ENCODE measurements at places on chromosomes 11 and 22.

DNA sequence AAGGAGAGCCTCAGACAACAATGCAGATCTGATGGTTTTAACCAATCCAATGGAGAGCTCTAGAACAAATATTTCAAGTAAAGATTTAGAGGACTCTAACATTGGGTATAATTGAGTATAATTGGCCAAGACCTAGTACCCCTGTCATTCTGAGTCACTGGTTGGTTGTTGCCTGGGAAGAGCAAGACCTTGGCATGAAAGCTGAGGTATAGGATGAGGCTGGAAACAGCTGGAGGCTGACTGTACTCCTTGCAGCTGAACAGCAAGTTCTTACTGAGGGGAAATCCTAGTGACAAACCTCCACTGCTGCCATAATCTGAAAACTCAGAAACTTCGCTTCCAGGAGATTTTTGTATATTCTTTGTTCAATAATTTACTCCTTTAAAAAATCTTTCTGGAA, 54.3 kb upstream of the MUC15 start:
- DNase-seq = no peak

DNA sequence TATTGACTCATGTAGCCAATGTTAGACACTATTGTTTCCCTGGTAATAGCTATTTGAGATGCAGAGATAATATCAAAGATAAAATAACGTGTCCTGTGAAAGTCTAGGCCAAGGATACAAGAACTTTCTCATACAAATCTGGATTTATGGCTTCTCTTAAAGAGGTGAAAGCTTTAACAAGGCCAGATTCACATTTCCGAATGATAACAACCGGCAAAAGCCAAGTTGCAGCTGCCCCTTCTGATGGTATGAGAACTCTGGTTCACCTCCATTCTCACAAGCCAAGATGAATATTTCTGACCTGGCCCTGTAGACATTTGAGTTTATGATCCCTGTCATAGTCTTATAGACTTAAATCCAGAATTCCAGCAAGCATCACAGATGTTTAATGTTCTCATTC, 230.4 kb upstream of the ZC3H12C start:
- no peak for DNase-seq

DNA sequence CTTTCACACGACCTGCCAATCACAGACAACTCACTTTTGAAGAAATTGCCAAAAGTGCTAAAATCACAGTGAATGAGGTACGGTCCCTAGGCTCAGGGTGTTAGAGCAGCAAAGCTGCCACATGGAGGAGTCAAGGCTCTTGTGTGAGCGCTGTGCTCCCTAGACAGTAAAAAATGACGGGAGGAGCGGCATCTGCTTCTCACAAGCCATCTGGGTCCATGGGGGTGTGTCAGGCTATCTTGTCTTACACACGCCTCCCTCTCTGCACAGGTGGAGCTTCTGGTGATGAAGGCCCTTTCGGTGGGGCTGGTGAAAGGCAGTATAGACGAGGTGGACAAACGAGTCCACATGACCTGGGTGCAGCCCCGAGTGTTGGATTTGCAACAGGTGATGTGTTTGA, 14.8 kb downstream of the PSMD13 start:
- DNase-seq = no peak

DNA sequence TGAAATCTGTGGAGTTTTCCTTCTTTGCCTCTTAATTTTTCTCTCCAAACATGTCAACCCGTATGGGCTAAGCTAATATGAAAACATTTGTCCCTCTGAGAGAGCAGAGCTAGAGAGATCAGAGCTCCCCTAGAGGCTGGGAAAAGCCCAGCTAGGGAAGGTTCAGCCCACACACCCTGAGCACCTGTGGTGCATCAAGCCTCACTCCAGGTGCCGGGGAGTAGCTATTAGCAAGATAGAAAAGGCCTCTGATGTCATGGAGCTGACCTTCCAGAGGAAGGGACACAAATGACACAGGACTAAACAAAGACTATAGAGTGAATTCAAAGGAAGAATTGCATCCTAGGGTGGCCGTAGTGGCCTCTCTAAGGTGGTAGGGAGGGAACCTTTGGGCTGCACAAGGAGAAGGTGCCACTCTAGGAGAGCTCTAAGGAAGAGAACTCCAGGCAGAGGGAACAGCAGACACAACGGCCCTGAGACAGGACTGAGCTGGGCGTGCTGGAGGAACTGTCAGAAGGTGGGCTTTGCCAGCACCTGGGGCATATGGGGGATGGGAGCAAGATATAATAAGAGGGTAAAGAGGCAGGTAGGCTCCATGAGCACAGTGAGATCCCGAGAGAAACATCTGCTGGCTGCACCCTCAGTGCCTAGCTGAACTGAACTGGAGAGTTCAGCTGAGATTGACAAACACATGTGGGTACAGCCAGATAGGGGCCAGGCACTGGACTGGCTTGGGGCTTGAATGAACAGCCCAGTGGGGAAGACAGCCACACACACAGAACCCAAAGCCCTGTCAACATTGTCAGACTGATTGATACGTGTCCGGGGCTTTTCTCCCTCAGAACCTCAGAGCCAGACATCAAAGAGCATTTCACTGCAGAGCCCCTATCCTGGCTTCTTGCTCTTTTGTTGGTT, 65.5 kb upstream of the DRD2 start:
- no peak for DNase-seq

DNA sequence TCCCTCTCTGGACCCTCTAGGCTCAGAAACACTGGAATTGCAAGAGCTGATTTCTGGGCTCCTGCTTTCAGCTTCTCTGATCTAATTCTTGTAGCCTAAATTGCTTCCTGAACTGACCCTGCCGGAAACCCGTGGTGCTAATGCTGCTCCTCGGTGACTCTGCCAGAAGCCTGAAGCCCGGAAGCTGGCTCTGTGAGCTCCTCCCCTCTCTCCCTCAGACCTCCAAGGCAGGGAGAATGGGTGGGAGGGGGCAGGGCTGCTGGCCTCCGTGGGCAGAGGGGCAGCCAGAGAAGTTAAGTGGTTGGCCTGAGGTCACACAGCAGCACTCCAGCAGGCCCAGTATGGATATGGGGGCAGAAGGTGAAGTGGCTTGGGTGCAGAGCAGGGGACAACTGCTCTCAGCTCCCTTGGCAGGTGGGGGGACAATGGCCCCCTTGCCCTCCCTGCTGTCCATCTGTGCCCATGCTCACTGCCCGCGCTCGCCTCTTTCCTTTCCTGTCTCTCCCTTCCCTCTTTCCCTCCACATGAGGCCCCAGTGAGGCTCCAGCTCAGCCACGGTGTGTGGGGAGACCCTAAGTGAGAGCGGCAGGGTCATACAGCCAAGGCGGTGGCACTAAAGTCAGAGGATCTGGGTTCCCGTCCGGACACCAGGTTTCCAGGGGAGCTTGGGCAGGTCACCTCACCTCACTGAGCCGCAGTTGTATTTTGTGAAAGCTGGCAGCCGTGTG, 16.2 kb downstream of the CAPN5 start:
- DNase-seq = no peak

GRCh38 chr11:8103909-8104308, 22.9 kb downstream of the TUB start:
- DNase-seq = no peak

GRCh38 chr11:35347921-35348331, 71.4 kb downstream of the SLC1A2 start:
- DNase-seq = no peak

- DNase-seq = no peak
Measured at GRCh38 chr22:40499209-40499623, 128.8 kb downstream of the SGSM3 start.

DNA sequence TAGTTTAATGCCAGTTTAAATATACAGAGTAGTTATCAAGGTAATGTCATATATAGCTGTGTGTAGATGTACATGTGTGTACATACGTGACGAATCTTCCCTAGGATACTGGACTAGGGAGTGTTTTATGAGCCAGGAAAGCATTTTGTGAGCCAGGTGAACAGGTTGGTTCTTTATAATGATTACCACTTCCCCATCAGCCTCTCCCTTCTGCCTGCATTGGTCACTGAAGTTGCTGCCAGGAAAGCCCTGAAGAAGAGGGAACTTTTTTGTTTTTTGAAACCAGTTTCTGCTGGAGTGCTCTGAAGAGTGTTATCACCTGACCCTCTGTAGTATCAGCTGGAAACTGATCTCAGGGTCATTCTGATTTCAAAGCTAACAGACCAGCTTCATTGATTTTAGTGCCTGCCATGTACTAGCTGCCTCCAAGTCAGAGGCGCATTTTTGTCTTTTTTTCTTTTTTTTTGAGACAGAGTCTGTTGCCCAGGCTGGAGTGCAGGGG, 14.2 kb upstream of the ST14 start:
- no peak for DNase-seq

- DNase-seq = no peak
Measured at GRCh38 chr11:130369141-130369691, 54.5 kb upstream of the ZBTB44 start.

DNA sequence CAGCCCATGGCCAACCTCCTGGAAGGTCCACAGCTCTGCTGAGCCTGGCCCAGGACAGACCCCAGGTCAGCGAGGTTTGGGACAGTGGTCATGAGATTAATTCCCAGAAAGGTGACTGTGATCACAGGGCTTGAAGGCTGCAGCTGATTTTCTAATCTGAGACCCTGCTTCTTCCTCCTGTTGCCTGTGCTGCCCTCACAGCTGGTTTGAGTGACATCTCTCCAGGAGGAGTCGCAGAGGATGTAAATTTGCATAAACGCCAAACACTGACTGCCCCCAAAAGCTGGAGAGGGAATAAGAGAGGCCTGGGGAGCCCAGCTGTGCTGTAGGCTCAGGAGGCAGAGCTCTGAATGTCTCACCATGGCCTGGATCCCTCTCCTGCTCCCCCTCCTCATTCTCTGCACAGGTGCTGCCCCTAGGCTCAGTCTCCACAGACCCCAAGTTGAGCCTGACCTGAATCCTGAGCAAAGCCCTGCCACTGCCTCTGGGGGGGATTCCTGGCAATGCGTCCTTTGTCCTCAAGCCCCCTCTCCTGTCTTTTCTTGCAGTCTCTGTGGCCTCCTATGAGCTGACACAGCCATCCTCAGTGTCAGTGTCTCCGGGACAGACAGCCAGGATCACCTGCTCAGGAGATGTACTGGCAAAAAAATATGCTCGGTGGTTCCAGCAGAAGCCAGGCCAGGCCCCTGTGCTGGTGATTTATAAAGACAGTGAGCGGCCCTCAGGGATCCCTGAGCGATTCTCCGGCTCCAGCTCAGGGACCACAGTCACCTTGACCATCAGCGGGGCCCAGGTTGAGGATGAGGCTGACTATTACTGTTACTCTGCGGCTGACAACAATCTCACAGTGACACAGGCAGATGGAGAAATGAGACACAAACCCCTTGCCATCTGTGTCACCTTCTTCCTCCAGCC, 23.8 kb downstream of the GGTLC2 start:
- no peak for DNase-seq

- DNase-seq = no peak
Measured at GRCh38 chr11:120657306-120658070, 145.9 kb downstream of the GRIK4 start.

DNA sequence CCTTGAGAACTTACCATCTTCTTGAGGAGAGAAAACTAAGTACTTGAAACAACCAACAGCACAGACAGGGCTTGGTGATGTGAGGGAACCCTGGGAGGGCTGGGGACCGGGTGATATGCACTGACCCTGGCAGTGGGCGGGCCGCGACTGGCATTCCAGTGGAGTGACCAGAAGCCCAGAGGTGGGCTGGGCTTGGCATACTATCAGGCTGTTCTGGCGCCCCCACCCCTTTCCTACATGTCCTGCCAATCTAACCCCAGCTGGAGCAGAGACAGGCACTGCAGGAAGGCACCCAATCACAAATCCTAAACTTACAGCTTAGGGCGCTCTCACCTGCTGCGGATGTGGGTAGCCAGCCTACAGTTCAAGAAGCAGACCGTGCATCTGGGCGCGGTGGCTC, 54.0 kb upstream of the GCAT start:
- no peak for DNase-seq

DNA sequence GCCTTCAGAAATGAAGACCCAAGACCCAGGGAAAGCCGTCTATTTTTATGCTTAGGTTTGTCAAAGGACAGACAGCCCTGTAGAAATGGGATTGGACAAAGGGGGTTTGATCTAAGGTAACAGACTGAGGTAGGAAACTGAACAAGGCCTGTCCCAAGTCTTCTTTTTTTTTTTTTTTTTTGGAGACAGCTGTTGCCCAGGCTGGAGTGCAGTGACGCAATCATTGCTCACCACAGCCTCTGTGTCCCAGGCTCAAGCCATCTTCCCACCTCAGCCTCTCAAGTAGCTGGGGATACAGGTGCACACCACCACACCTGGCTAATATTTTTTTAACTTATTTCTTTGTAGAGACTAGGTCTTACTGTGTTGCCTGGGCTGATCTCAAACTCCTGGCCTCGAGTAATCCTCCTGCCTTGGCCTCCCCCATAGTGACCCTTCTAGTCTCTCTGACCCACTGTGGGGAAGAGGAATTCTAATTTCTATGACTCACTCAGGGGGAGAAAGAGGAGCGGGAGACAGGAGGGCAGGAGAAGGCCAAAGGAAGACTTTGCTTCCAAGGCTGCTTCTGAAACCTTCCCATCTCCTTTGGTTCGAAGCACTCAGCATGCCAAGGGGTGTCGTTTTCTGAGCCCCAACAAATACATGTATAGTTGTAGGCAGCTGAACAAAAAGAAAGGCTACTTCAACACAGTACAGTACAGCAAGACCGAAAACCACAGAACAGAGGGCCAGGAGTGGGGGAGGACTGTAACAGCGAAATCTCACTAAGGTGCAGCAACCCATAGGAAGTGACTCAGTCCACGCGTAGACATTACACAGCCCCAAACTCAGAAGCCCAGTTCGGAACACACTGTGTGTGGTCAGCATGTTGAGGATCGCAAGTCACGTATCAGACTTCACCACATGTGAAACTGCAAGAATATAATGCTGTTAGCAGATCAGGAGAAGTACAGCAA, 872 bp downstream of the TMA7B start:
- DNase-seq = peak; percentile 45

- no peak for DNase-seq
Measured at GRCh38 chr11:120334332-120334731, 1.9 kb upstream of the ARHGEF12 start.

DNA sequence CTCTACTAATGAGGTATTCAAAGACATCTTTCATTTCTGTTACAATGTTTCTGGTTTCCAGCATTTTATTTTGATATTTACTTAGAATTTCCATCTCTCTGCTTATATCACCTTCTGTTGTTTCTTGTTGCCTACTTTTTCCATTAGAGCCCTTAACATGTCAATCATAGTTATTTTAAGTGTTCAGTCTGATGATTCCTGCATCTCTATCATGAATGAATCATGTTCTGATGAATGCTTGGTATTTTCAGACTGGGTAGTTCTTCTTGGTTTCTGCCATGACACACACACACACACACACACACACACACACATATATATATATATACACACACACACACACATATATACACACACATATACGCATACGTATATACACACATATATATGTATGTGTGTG, 486.4 kb upstream of the ISX start:
- DNase-seq = no peak

- DNase-seq = no peak
Measured at GRCh38 chr11:68942095-68942620, 38.5 kb downstream of the IGHMBP2 start.
